Esophagus squamous epithelium (tissue), 5 donors: ENCODE measurements at places on chromosomes 3 and 15.

GRCh38 chr3:125165189-125165947, 47.2 kb downstream of the SLC12A8 start:
- no peak for DNase-seq

- no peak for DNase-seq
Observed at GRCh38 chr3:49673121-49673714, 933 bp upstream of the APEH start.

GRCh38 chr3:111667621-111668239, 72.6 kb upstream of the ZBED2 start:
- peak; percentile 21 for DNase-seq

DNA sequence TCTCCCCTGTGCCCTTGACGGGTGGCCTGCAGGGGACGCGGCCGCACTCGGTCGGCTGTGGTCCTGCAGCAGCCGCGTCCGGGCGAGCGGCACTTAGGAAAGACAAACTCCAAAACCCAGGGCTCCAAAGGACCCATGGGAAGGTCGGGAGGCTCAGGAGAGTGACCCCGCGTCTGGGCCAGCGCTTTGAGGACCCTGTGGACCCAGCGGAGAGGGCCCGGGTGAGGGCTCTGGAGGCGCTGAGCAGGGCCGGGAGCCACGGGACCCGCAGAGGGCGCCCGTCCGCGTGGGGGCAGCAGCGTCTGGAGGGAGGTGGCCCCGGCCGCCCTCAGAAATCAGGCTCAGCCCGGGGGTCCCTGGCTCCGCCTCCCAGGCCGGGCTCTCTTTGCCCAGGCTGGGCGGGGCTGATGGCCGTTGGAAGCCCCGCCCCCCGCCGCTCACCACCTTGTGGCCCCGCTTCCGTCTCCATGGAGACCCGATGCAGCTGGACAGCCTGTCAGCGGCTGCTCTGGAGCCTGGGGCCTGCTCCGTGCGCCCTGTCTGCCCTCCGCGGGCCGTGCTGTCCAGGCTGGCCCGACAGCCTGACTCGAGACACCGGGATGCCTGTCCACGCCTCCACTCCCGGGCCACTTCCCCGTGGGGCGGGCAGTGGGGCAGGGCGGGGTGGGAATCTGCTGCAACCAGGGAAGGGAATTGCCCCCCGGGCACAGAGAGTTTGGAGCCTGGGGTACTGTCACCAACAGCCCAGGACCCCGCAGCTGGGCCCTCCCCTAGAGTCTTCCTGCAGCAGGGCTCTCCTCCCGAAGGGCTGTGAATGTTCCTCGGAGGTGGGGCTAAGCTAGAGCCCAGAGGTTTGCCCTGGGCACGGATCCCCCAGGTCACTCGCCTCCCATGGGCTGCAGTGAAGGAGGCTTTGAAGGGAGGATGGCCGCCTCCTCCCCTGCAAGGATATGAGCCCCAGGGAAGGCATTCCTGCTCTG, 34.8 kb upstream of the RPL32 start:
- DNase-seq, result no peak

DNA sequence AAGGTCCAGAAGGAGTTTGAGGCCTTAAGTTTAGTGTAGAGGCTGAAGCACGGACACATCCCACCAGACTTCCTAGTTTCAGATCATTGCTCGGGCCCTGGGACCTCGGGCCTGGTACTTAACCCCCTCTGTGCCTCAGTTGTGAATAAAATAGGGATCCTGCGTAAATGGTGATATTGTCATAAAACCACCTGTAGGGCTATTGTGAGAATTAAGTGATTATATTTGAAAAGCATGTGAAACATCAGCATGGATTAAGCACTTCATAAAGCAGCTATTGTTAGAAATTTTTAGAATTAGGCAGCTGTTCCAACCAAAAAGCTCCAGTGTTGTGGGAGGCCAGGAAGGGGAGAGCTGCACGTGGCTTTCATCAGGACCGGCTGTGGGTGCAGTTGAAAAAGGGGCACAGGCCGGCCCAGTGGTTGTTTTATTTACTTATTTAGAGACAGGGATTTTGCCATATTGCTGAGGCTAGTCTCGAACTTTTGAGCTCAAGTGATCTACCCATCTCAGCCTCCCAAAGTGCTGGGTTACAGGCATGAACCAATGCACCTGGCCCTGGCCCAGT, 4.4 kb downstream of the RCCD1 start:
- no peak for DNase-seq

DNA sequence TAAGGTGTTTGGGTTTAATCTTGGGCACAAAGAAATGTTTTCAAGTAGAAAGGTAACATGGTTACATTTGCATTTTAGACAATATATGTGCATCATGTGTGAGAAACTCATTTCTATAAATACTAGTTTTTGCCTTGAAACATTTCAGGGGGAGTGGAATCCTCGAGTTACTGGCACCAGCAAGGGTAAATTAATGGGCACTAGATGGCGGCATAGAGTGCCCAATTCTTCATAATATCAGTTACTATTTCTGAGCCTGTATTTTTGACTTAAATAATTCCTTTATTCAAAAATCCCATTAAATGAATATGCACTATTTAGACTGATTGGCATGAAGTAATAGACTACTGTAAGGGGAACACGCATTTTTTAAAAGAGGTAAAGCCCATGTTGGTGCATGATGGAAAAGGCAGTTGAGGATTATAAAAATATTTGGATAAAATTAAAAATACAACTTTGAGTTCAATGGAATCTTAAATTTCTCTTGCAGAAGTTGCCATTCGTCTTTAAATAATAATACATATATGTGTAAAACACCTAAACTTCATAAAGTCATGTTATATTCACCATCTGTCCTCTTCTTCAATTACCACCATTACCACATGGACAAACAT, 106.3 kb downstream of the ZBTB20 start:
- DNase-seq, result no peak

DNA sequence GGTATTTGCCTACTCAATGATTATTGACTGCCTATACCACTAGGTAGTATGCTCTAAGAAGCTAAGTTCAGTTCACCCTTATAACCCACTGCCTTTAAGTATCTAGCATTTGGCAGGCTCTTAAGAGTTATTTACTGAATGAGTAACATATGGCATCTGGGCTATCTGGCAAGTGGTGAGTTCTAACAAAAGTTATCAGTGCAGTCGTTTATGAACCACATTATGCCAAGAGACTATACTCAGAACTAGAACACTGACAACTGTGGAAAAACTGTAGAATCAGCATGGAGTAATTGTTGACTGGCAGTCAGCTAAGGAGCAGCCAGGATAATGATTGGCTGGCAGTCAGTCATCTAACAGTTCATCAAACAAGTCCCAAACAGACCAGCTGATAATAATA, 25.8 kb downstream of the RAF1 start:
- no peak for DNase-seq

DNA sequence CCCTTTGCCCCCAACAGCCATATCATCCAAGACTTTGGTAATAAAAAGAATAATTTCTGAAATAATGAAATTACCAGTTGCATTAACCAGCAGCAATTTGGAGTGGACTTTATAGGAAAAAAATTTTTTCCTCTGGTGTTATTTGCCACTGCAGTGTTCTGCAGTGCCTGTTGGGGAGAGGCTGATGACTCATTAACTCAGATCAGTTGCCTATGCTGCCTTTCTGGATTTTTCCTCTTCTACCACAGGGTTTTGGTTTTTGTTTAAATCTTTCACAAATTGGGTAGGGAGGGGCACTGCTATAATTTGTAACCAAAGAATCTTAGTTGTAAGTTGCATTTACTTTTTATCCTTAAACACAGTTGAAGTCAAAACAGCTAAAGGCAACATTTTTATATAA, 22.7 kb downstream of the ATP6V1A start:
- DNase-seq, result no peak

DNA sequence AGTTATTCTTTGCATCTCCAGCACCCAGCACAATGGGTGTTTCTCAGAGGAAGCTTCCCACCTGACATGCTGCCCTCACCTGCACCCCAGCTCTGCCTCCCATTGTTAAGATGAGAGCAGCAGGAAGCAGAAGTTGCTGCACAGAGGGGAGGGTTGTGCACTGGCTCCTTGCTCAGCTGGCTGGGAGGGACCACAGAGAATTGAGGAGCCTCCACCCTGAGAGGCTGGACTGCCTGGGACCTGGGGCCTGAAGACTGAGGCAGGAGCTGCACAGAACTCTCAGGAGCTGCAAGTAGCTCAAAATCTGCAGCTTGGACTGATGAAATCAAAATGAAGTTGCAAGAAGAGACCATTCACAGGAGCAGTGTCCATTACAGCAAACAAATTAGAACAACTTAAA, 222.3 kb upstream of the LINGO1 start:
- no peak for DNase-seq

- DNase-seq, result no peak
Observed at GRCh38 chr3:95615592-95616310, 1198.6 kb upstream of the EPHA6 start.

GRCh38 chr3:161322781-161323568, 48.3 kb downstream of the SPTSSB start:
- DNase-seq, result no peak
